ENCODE measurements at places on chromosomes 7 and 10.

DNA sequence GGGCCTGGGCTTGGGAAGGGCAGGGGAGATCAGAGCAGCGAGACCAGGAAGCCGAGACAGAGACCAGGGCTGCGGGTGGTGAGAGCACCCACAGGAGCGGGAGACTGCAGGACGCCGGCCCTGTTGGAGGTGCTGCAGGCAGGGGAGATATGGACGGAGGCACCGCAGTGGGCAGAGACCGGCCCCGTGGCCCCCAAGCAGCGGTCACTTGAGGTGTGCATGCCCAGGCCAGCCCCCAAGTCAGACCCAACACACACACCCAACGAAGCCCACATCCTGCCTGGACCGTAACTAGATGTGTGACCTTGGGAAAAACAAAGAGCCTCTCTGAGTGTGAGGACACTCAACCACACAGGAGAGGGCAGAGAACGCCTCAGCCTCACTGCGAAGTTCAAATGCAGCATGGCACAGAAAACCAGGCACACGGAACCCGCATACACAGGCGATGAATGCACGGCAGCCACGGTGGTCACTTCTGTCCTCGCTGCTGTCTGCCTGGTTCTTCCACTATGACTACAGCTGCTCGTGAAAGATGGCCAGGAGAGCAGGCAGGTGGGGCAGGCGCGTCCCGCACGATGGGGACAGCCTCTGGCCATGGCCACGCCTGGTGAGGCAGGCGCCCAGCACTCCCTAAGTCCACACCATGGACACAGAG lies 214.7 kb downstream of the MAD1L1 start:
- DNase-seq, result no peak

- DNase-seq, result no peak
Measured at GRCh38 chr7:79782256-79782655, 328.8 kb upstream of the MAGI2 start.

- no peak for DNase-seq
Measured at GRCh38 chr10:67784474-67784873, 53.5 kb downstream of the DNAJC12 start.

DNA sequence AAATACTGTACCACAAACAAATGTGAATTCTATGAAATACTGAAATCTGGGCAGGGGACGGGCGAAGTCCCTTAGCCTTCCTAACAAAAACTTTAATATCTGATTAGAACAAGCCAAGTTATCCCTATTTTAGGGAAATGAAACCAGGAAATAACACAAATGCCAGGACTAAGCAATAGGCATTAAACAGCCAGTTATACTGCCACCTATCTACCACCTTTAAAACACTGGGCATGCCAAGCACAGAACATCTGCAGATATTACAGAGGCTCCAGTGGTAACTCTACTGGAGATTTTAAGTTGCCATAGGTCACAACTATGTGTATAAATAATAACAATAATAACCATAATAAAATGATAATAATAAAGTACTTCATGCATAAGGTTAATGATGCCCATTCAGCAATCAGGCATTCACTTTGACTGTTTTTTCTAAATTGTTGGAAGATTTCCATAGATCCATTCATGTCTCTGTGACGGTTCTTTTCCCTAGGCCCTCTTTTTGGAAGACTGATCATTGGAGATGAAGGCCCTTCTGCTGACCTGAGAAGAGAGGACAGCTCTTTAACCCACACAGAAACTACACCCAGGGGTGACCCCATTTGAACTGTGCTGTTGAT lies 195.7 kb downstream of the CACNA2D1 start:
- DNase-seq, result no peak

DNA sequence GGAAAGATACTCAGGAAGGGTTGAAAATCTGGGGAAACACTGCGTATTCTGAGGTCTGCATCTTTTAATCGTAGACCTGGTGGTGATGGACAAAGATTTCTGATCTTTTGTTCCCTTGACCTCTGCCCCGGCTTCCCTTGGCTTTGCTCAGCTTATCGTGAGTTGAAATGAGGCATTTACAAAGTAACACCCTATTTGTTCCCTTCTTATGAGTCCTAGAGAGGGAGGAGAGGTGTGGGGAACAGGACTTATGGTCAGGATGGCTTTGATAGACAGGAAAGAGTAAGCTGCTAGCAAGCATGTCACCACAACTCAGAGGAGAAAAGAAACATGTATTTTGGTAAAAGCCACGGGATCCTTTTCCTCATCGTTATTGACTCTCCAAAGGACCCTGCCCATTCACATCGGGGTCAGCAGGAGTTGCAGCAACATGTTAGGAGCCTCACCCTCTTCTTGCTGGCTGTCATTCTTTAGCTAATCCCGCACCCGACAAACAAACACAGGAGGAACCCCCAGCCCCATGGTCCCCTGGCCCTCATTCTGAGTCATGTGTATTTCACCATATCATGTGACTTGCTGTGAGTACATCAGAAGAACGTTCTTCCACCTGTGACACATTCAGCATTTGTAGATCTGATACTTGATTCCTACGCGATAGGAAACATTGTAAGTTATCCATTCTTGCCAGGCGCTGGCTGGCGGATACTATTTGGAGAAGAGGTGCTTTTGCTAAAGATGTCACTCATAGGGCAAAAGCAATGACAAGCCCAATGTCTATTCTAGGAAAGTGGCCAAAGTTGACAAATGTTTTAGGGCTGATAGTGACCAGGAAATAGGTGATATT lies 170.1 kb downstream of the RTKN2 start:
- DNase-seq, result no peak

Data from stimulated activated CD4-positive, alpha-beta T cell treated with anti-CD3 and anti-CD28 coated beads, Interleukin-4, amount 100 ng/mL, for 24 hours (primary cell).